ENCODE measurements at places on chromosomes 3 and 15.
A peak's percentile ranks its signal among the peaks of the same experiment; 100 is the strongest.

GRCh38 chr3:155244216-155244615 lies 49.3 kb downstream of the STRIT1 start:
- DNase-seq, result no peak

- no peak for DNase-seq
Measured at GRCh38 chr3:128492671-128493569, at the start of gene GATA2. Gene GATA2 (minus strand): TSS chr3:128493201. CDS start chr3:128487031, 6,170 bp downstream.

DNA sequence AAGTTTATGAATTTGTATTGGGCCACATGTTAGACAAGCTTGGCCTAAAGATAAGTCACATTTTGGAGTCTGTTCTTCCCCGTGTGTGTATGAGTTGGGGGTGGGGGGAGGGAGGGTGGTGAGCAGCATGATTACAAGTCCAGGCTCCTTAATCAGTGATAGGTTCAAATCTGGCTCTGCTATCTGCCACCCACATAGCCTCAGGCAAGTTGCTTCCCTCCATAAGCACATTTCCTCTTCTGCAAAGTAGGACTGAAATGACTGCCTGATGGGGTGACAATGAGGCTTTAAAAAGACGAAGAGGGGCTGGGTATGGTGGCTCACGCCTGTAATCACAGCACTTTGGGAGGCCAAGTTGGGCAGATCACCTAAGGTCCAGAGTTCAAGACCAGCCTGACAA lies 1.1 kb upstream of the SPATA12 start:
- no peak for DNase-seq

GRCh38 chr3:193140381-193140780 lies 100.6 kb upstream of the PLAAT1 start:
- no peak for DNase-seq

- DNase-seq, result no peak
Measured at GRCh38 chr15:47500842-47501241, 216.5 kb upstream of the SEMA6D start.

DNA sequence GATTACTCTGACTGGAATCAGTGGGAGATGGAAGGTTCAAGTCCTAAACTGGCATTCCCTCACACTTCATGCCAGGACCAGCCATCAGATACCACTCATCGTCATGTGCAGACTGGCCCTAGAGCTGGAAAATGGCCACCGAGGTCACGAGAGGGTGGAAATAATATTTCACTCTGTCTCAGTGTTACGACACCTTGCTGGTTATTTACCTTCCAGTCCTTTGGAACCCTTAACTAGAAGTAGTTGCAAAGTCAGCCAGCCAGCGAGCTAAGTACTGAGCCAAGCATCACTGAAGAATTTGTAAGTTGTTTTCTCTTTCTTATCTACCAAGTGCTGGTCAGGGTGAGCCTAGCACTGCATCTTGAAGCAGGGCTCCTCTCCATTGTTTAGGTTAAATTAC lies 309.9 kb upstream of the RASGRP1 start:
- DNase-seq, result no peak

DNA sequence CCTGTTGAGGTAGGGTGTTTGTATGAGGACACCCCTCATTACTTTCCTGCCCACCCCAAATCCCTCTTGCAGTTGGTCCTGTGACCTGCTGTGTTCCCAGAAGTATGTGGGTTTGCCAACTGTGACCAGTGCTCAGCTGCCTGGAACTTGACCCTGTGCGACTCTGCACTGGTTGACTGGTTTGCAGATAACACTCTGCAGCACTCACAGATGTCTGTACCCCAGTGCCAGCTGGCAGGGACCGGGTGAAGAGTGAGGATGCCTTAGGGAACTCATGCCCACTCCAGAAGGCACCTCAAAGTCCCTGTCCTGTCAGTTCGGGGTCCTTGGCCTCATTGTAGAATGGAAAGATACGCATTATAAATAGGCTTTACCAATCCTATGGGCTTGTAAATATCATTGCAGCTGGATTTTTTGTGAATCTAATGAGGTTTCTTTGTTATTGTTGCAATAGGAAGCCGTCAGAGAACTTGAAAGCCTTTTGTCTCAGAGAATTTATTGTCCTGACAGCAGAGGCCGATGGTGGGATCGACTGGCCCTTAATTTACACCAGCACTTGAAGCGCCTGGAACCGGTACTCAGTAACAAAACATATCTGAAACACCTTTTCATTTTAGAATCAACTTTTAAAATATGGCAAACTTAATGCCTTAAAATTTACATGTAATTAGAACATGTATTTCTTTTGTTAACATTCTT lies 18.2 kb downstream of the FAN1 start:
- DNase-seq, result no peak

DNA sequence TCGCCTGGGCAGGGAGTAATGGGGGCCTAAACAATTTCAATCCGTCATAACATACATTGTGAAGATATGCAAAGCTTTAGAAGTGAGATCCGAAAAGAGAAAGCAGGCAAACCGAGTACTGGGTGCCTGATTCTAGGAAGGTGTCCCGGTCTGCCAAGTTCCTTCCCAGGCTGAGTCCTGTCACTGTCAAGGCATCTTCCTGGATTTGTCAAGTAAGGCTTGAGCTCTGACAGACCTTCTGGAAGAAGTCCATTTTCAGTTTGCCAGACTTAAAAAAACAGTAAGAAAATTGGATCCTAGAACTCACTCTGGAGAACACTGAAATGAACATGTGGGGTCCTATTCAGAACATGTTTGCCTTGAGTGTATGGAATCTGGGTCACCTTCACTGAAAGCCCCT lies 253.9 kb downstream of the RORA start:
- no peak for DNase-seq

GRCh38 chr3:185770109-185770508 lies 54.7 kb downstream of the IGF2BP2 start:
- DNase-seq, result no peak

DNA sequence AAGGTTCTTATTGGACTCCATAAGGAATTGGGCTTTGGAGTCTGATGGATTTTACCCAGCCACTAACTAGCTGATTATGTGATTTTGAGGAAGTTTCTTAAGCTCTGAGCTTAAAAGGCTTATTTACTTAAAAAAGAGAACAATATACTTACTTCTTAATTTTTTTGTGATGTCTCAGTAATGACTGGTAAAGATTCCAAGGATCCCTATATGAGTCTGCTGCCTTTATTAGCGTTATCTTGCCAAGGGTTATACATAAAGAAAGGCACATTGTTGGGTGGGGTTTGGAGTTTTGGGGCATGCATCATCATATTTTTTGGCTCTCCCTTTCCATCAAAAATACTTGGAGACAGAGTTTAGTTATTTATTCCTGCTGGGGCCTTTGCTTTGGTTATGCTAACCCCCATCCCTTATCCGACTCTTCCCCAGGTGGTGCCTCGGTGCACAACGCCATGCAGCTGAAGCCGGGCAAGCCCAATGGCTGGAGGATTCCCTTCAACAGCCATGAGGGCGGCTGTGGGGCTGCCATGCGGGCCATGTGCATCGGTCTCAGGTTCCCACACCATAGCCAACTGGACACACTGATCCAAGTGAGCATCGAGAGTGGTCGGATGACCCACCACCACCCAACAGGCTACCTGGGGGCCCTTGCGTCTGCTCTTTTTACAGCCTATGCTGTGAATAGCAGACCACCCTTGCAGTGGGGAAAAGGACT lies 6.7 kb downstream of the ADPRH start:
- DNase-seq, result no peak

GRCh38 chr3:44021651-44022594 lies 219.8 kb upstream of the TOPAZ1 start:
- no peak for DNase-seq

GRCh38 chr3:12585181-12585580 lies 28.3 kb downstream of the MKRN2 start:
- no peak for DNase-seq

DNA sequence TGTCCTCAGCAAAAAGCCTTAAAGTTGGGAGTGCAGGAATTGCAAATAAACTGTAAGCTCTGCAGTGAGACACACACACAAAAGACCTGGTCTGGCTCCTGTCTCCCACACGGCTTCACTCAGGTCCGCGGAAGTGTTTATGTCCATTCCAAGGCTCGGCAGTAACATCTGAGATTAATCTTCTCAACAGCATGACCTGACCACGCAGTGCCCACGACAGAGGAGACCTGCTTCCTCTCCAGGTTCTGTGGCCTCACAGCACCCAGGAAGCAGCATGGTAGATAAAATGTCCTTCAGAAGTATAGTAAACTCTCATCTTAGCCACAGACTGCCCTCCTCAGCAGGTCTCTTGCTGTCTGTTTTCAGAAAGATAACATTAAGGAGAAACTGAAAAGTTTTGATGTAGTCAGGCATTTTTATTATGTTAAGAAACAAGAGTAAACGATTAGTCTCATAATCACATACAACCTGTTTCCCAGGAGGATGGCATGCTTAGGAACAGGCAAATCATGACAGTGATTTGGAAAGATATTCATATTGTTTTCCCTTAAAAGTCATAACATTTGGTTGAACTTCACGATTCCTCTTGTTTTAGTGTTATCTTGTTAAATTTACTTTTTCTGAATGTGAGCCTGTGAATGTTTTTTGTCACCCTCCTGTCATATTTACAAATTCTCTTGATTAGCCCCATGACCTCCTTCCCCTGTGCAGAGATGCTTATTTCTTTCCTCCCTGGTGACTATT lies 34.6 kb downstream of the CD200R1L start:
- DNase-seq, result no peak

- no peak for DNase-seq
Measured at GRCh38 chr15:42691308-42691707, 45.6 kb downstream of the CDAN1 start.

DNA sequence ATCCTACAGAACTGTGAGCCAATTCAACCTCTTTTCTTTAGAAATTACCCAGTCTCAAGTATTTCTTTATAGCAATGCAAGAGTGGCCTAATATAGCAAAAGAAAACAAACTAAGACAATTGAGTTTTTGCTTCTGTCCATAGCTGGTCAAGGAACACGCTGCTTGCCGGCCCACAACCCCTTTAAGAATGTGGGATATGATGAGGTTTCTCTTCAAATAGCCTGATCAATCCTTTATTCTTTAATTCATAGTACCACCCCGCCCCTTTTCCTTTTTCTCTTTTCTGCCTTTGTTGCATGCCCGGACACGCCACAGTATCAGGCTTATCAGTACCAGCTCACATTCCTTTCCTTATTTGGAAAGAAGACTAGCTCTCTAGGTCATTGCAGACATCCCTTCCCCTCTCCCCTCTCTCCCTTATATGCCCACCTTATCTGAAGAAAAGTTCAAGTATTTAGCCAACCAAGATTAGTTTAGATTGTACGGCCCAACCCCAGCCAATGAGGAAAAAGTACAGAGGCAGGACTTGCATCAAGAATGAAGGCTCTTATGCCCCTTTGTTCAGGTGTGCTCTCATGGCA lies 404.5 kb downstream of the OCA2 start:
- DNase-seq, result peak; percentile 9

GRCh38 chr3:45412763-45413162 lies 24.4 kb downstream of the LARS2 start:
- no peak for DNase-seq
